ENCODE measurements at places on chromosomes 1 and 21. TPM values are rescaled to one million over a fixed set of nuclear protein-coding genes. Genes with fewer than 3 reads are reported as not detected.

- no peak for DNase-seq
These were observed 14.6 kb upstream of the FLG2 start for GRCh38 chr1:152374451-152374850.

GRCh38 chr1:54866801-54867716 is 19.9 kb downstream of the DHCR24 start:
- DNase-seq = no peak

DNA sequence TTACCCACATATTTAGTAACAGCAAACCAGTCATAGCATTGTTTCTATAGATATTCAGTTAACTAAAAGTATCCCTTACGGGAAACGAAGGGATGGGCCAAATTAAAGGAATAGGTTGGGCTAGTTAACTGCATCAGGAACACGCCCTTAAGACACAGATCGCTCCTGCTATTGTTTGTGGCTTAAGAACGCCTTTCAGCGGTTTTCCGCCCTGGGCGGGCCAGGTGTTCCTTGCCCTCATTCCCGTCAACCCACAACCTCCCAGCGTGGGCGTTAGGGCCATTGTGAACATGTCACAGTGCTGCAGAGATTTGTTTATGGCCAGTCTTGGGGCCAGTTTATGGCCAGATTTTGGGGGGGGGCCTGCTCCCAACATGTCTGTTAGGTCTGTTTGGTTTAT is 14.7 kb downstream of the TNFRSF18 start:
- no peak for DNase-seq

- no peak for DNase-seq
These were observed 58.7 kb downstream of the KIF14 start for GRCh38 chr1:200561856-200562214.

DNA sequence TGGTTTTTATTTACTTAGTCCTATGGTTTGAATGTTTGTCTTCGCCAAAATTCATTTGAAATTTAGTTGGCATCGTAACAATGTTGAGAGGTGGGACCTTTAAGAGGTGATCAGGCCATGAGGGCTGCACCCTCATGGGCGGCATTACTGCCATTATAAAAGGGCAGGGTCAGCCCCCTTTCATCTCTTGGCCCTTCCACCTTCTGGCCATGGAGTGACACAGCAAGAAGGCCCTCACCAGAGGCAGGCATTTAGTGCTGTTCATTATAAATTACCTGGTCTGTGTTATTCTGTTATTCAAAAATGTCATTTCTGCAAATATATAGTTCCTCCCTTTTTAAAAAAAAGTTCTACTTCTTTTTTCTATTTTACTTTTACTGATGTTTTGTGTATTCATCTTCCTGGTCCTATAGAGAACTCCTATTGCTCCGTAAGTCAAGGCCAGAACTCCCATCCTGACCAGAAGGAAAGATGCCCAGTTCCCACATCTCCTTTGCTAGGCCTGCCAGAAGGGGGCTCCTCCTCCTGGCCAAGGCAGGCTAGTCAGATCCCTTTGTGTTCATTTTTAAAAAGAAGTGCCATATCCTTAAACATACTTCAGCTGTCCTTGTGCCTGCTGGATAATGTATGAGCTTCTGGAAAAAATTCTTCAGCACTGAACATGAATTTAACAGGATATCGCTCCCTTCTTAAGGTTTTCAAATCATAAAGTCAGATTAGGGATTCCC is 10.0 kb upstream of the LBR start:
- DNase-seq = no peak

GRCh38 chr1:31441970-31442647 is 29.1 kb downstream of the SERINC2 start:
- no peak for DNase-seq

DNA sequence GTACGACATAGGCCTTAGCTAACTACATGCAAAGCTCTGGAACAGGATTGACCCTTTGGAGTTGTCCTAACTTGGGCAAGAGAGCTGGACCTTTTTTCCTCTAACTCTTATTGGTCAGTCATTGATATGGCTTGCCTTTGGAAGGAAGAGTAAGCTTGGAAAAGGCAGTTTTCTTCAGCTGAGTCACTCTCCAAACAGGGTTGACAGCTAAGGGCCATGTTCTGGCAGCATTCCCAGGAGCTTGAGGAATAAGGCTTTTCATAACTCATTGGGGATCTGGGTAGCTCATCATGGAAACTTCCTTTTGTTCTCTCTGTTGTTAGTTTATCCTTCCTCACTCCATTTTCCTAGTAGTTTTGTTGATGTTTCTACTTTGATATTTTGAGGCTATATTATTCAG is 14.5 kb upstream of the ERRFI1 start:
- DNase-seq = no peak

Gene HORMAD1
- 0.40 TPM for total RNA-seq

Gene MANEAL
- total RNA-seq = 1.5 TPM
